ENCODE measurements at places on chromosomes 1 and 21.

DNA sequence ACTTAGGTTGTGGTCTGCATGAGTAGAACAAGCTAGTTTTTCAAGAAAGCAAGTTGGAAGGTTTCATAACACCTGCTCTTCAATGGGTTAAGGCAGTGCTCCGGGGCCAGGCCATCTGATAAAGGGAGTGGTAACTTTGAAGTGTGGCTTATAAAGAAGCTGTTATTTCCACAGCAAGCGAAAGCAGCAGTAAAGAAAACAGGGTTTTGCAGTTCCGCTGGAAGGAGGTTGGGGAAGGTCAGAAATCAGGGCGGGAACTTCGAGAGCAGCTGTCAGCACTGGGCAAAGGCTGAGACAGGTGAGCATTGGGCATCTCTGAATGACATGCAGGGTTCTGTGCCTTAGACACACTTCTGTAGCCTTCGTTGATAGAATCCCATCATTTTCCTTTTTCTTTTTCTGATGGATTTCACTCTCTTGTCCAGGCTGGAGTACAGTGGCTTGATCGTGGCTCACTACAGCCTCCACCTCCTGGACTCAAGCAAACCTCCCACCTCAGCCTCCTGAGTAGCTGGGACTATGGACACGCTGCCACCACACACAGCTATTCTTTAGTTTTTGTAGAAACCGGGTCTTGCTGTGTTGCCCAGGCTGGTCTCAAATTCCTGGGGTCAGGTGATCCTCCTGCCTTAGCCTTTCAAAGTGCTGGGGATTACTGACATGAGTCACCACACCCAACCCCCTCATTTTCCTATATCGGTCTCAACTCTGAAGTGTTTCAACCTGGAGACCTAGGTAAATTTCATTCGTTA is 20.5 kb downstream of the TMEM51 start:
- no peak for DNase-seq

GRCh38 chr1:234316937-234317336 is 56.3 kb upstream of the COA6 start:
- no peak for DNase-seq

DNA sequence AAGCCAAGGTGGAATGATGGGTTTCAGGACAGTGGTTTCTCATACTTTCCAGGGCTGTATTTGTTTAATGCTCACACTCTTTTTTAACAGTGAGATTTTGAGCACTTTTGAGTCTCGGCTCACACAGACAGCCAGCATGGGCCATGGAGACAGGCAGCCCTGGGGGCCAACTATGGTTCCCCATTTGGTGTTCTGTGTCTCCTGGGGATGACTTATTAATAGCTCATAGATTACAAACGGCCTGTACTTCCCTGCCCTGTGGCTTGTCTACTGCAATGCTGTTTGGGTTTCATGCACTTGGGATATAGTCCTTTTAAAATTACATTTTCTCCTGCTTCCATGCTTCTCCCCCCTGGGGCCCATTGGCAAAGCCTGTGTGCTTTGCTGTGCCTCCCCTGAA is 178.3 kb downstream of the KCNJ6 start:
- DNase-seq = no peak

GRCh38 chr21:28294051-28294450 is 698.6 kb downstream of the LTN1 start:
- DNase-seq = no peak

GRCh38 chr1:155379631-155380090 is 59.0 kb downstream of the RUSC1 start:
- DNase-seq = no peak

- no peak for DNase-seq
Measured at GRCh38 chr1:158113759-158114127, 67.0 kb upstream of the CD1D start.

DNA sequence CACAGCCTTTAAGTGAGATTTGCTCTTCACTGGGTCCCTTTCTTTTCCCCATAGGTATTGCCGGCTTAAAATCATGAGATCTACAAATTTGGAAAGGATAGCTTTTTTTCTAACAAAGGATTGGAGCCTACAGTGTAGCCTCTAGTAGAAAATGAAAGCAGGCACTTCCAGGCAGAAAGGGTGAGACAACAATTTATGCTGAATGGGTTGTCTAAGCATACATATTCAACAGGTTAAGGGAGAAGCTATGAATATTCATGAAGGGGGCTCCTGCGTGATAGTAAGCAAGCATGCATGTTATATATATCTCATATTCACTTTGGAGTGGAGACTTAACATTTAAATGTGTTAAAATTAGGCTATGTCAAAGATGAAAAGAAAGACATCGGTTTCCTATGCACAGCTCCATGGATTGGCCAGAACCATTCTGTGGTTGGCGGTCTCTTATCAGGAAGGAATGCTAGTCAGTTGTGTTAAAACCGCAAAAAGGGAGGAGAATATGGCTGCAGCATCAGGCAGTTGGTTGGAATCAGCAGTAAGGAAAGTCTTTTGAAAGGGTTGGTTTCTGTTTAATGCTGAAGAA is 66.0 kb downstream of the VCAM1 start:
- DNase-seq = no peak

DNA sequence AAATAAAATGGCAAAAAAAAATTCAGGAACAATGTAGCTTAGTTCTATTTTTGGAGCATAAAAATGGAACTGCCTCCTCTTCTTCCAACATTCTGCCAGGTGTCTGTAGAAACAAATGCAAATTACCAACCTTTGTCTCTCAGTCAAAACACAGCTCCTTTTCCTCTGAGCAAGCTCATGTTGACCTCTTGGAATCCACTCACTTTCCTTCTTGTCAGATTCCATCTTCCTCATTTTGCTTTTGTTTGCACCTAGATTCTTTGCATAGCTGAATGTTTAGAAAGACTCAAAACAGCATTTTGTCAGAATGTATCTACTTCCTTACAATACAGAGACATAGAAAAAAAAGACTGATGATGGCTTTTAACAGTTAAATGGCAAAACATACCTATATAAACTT is 178.2 kb downstream of the ADGRL2 start:
- DNase-seq = no peak

DNA sequence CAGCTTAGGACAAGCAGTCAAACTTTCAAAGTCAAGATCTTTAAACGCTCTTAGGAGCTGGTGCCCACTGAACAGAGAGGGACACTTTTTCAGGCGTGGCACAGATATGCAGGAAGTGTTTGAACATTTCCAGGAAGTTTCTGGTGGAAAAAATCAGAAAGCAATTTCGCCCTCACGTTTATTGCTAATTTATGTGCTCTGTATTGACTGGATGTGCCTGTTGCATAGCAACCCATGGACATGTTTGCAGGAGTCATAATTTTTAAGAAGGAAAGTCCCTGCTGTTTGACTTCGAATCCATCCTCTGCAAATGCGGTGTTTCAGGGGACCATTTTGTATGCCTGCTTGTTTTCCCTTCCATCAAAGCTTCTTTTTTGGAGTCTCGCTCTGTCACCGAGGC is 239.9 kb upstream of the IRF2BP2 start:
- no peak for DNase-seq

DNA sequence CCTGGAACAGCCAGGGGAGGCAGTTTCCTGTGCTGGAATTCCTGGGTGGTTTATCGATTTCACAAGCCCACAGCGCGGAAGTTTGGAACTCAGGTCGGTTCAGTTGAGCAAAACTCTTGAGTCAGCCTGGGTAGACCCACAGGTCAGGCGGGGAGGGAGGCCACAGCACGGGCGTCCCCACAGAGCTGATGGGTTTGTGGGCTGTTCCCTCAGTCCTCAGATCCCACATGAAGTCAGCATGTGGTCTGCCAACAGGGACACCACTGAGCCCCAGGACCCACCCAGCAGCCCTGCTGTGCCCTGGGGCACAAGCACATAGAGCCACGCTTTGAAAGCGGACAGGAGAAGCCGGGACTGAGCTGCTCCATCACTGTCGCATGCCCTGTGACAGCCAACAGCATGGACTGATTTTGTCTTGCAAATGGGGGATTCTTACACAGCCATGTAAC is 17.4 kb downstream of the BMP8A start:
- DNase-seq = no peak

DNA sequence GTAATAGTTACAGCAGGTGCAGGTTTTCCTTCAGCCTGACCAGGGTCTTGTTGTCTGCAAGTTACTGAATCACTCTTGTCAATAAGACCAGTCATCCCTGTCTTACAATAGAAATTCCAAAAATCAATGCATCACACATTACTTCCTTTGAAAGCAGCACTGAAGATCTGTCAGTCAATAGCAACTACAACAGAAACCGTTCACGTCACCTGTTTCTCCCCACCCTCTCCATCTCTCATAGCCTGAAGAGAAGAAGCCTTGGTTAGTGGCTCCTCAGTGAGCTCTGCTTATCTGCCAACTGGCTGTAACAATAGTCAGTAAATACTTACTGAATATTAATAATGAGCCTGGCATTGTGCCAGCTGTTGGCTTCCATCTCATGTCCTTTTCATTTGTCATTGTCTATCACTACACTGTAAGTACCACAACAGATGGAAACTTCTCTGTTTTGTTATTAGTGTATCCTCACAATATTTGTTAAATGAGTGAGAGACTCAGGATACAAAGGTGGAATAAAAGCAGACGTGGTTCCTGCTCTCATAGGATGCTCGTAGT is 195.2 kb downstream of the S1PR1 start:
- DNase-seq = no peak

DNA sequence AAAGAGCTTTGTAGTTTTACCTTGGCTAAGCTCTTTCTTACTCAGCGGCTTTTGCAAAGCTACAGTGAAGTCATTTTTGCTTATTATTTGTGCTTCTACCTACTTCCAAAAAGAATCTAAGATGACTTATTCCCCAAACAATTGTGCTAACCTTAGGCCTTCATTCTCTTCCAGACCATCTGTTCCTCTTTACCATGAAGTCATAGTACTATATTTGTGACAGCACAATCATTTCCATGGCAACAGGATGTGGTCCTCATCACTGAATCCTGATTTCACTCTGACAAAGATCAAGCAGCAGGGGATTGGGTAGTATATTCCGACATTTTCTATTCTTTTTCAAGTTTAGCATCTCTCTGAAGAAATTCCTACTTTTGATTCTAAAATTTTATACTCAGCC is 24.8 kb upstream of the NMNAT2 start:
- DNase-seq = no peak

Data from stimulated activated CD4-positive, alpha-beta T cell treated with anti-CD3 and anti-CD28 coated beads, TNF-alpha, amount 100 ng/mL, for 4 hours (primary cell).